ENCODE measurements at places on chromosomes 1 and 21.
A peak's percentile ranks its signal among the peaks of the same experiment; 100 is the strongest.

DNA sequence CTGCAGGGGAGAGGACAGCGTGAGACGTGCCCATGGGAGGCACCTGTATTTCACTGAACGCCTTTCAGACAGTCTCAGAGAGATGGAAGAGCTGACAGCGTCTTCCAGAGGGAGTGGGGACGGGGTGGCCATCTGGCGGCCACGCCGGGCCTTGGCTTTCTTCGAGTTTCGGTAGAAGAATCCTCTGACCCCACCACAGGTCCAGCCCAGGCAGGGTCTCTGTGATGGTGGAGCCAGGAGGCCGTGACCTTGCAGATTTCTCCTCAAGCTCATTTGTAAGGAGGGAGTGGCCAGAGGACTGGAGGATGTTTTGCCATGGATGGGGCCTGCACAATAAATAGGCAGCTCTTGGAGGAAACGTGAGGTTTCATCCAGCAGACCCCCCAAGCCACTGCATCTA is 47.6 kb upstream of the ADARB1 start:
- DNase-seq: no peak

- no peak for DNase-seq
Observed at GRCh38 chr1:163927493-163927892, 605.7 kb downstream of the NUF2 start.

DNA sequence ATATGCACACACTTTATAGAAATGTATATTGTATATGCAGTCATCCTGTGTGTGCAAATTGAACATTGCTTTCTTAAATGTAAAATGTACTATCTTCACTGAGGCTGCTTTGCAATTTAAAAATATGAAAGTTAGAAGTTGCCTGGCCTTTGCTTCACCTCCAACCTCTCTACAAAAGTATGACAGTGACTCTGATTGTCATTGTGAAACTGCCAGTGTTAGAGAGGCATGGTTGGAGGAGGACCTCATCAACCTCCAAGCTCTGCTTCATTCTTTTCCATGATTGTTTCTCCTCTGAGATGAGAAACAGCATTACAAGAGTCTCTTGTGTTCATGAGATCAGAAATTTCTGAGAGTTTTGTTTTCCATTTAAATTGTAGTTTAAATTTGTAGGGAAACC is 185.5 kb downstream of the ZC3H11B start:
- no peak for DNase-seq

- no peak for DNase-seq
Observed at GRCh38 chr1:66388913-66389312, 145.0 kb upstream of the SGIP1 start.

GRCh38 chr1:214850432-214851050 is 232.0 kb upstream of the KCNK2 start:
- DNase-seq: no peak

- DNase-seq: no peak
Observed at GRCh38 chr21:25240974-25241373, 366.3 kb downstream of the MRPL39 start.

DNA sequence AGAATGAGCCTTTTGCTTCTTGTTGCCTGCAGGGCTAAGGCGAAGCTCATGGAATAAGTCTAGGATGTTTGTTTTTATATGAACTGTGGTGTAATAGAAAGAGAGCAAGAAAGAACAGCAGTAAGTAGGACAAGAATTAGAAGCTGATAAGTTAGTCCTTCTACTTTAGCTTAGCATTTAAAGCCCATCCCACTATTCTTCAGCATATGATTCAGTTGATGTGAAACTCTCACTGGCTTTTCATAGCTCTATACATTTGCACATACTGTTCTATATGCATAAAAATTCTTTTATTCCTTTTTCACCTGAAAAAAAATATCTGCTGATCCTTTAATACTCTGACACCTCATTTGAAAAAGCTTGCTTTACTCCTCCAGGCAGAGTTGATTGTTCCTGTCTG is 712.0 kb downstream of the USP25 start:
- no peak for DNase-seq

- DNase-seq: no peak
Observed at GRCh38 chr1:61925591-61926298, 183.5 kb downstream of the PATJ start.

GRCh38 chr1:226611301-226611700 is 62.7 kb downstream of the STUM start:
- no peak for DNase-seq

DNA sequence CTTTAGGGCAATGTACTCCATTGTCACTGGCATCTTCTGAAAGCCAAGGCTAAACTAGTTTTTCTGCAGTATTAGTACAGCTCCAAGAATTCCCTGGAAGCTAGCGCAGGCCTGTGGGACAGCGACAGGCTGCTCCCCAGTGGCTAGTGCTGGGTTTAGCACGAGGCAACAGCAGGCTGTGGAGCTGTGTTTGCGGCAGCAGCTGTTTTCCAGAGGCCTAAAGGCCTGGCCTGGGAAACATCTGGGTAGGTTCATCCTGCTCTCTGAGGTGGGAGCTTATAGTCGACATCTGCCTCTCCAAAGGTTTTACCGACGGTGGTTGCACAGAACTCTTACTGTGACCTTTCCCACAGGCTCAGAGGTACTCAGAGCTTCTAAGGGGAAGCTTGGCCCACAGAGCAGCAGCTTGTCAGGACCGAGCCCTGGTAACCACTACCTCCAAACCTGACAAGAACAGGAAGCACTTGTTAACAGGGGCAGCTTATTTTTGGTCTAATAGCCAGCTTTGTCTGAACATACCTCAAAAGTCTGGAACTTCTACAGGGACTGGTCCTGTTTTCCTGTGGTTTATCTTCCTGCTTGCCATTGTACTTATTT is 17.2 kb downstream of the CC2D1B start:
- DNase-seq: peak; percentile 10

GRCh38 chr1:171460018-171460620 is 25.2 kb upstream of the PRRC2C start:
- DNase-seq: no peak

DNA sequence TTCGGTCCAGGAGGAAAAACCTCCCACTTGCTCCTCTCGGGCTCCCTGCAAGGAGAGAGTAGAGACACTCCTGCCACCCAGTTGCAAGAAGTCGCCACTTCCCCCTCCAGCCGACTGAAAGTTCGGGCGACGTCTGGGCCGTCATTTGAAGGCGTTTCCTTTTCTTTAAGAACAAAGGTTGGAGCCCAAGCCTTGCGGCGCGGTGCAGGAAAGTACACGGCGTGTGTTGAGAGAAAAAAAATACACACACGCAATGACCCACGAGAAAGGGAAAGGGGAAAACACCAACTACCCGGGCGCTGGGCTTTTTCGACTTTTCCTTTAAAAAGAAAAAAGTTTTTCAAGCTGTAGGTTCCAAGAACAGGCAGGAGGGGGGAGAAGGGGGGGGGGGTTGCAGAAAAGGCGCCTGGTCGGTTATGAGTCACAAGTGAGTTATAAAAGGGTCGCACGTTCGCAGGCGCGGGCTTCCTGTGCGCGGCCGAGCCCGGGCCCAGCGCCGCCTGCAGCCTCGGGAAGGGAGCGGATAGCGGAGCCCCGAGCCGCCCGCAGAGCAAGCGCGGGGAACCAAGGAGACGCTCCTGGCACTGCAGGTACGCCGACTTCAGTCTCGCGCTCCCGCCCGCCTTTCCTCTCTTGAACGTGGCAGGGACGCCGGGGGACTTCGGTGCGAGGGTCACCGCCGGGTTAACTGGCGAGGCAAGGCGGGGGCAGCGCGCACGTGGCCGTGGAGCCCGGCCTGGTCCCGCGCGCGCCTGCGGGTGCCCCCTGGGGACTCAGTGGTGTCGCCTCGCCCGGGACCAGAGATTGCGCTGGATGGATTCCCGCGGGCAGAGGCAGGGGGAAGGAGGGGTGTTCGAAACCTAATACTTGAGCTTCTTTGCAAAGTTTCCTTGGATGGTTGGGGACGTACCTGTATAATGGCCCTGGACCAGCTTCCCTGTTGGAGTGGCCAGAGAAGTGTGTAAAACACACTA is 45.3 kb downstream of the MRPL39 start:
- no peak for DNase-seq

DNA sequence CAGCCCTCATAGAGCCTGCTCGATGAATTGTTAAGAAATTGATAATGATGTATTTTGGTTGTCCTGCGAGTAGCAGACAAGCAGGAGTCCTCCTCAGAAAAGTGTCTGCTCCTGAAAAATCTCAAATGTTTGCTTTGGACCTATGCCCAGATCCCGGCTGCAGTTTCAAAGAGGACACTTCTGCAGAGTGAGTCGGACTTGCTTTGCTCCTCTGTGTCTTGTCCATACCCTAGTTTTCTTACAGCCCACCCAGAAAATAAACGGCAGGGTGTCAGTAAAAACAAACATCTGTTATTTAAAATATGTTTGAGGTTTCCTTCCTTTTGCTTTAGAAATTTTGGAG is 2.8 kb downstream of the S100A10 start:
- DNase-seq: peak; percentile 23

- DNase-seq: no peak
Observed at GRCh38 chr1:232283864-232284263, 346.1 kb downstream of the SIPA1L2 start.
